ENCODE measurements at places on chromosomes 5 and 9.
A peak's percentile ranks its signal among the peaks of the same experiment; 100 is the strongest.

GRCh38 chr9:117672369-117672768 is 31.8 kb upstream of the TLR4 start:
- DNase-seq = no peak

DNA sequence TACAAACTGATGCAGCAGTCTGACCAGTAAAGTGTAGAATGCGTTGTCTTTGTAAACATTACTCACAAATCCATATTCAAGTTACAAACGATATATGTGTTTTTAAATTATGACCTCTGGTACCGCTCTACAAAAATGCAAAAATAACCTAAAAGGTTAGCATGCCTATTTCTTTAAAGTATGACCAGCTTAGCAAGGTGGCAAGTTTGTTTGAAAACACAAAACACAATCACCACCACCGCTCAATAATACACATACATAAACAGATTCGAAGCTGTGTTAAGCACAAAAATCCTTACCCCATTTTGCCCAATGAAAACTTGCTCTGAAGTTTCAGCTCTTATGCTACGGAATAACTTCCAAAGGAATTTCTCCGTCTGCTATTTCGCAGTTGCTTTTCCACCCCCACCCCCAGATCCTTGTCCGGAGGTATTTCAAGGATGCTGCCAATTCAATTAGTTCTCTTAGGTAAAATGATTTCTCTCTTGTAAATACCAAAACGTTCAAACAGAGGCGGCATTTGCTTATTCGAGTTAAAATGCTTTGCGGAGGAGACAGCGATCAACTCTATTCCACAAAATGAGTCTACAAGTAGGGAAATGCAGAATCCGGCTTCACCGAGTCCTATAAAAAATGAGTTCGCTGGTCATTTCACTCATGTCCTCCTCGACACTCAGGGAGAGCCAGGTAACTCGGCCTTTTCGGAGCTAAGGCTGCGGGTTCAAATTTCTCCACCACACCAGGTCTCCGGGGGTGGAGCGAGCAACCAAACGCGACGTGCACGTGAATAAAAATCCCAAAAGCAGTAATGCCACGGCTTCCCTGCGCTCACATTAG is 1.2 kb downstream of the HOMER1 start:
- DNase-seq = no peak

DNA sequence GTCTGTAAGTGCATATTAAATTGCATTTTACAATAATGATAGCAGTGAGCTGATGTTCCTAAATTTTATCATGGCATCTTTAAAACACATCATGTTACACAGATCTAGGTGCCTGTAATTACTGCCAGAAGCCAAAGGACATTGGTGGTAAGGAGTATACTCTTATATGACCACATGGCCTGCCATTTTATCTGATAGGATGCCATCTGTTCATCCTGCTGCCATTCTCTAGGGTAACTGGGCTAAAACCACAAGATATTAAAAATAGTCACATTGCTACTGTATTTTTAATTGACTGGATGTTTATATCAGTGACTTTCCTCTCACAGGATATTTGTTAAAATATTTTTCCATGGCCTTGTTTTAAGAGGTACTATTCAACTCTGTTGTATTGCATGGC is 53.1 kb downstream of the HCN1 start:
- DNase-seq = no peak

DNA sequence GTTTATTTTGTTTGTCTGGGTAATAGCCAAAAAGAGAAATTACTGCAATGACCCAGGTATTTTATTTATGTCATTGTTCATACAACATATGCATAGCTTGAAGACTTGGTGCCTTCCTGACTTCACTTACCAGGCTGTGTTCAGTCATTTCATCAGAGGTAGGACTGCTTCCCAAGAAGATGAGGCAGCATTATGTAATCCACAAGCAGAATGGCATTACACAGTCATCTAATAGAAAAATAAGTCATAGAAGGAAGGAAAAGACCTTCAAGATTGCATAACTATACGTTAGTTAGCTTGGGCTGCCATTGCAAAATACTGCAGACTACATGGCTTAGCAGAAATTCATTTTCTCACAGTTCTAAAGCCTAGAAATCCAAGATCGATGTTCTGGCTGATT is 167.5 kb downstream of the NMUR2 start:
- DNase-seq = no peak

- DNase-seq = no peak
Observed at GRCh38 chr5:113331209-113331551, 103.6 kb downstream of the TSSK1B start.

GRCh38 chr5:6961837-6962635 is 248.8 kb downstream of the TENT4A start:
- no peak for DNase-seq

- peak; percentile 95 for DNase-seq
Observed at GRCh38 chr5:56123531-56124243, 109.4 kb downstream of the ANKRD55 start.

DNA sequence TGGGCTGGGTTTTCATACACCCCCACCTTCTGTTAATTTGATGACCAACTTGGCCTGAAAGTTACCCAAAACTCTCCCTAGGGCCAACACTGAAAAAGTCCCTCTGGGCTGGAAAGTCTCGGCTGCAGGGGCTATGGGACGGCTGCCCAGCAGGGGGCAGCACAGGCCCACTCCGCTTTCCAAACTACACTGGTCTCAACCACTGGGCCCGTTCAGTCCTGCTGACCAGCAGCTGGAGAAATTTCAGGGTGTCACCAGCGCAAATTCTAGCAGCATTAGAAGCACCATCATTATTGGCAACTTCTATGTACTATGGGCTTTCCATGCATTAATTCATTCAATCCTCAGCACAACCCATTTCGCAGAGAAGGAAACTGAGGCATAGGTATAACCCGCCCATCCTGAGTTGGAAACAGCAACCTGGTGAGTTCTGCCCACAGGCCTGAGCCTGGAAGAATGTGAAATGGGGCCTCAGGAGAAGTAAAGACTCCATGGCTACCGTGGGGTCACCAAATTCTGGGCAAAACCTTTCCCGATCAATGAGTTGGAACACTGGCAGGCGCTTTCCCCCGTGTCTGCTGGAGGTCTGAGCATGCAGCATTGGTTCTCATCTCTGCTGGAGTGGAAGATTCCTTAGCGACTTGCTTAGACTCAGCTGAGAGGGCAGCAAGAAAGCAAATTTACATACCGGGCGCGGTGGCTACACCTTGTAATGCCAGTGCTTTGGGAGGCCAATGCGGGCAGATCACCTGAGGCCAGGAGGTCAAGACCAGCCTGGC is 9.7 kb downstream of the ORM2 start:
- DNase-seq = no peak

GRCh38 chr5:73774924-73775323 is 148.9 kb downstream of the ARHGEF28 start:
- no peak for DNase-seq

DNA sequence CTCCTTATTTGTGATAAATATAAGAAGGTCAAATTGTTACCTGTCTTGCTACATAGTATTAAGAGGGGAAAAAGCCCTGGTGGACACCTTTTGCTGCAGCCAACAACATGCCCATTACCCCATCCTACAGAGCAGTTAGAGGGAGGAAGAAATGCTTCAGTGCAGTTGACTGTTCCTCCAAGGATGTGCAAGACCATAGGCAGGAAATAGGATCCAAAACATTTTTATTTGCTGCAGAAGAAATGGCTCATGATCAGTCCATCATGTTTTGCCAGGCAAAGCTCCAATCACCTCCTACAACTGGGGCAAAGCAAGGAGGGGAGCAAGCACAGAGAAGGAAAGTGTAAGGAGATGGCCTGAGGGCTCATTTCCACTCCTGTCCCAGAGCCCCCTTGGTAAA is 399.1 kb upstream of the PIK3R1 start:
- DNase-seq = no peak

GRCh38 chr5:134403951-134404350 is 7.7 kb downstream of the CDKN2AIPNL start:
- DNase-seq = no peak

DNA sequence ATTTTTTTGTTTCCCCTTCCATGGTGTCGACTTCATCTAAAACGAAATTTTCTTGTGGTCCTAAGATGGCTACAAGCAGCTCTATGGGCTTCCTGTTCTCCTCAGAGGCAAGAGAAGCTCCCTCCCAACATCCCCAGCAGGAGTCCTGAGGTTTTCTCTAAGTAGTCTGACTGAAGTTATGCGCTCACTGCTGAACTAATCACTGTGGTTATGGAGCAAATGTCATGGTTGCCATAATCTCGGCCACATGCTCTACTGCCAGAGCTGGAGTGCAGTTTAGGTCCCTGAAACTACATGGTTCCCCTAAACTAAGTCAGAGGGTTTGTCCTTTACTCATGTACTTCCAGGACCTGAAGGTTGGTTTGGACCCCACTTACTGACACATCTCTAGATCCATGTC is 68.0 kb upstream of the MAMDC2 start:
- DNase-seq = no peak

- DNase-seq = no peak
Observed at GRCh38 chr5:42927730-42928129, 112.4 kb downstream of the ANXA2R start.

DNA sequence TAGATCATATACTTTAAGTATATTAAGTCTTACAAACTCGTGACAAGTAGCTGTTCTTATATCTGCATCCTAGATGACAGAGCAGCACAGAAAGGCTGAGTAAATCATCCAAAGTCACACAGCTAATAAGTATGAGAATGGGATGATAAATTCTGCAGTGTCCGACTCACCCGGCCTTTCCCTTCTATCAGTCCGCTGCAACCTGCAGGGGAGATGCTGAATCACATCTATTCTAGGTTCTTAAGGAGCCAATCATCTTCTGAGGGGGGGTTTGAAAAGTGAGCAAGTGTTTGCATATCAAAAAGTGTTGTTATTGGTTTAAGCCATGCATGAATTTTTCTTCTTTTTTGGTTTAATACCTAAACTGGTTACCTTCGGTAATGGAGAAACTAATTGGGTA is 38.9 kb downstream of the ADAMTS16 start:
- DNase-seq = no peak

DNA sequence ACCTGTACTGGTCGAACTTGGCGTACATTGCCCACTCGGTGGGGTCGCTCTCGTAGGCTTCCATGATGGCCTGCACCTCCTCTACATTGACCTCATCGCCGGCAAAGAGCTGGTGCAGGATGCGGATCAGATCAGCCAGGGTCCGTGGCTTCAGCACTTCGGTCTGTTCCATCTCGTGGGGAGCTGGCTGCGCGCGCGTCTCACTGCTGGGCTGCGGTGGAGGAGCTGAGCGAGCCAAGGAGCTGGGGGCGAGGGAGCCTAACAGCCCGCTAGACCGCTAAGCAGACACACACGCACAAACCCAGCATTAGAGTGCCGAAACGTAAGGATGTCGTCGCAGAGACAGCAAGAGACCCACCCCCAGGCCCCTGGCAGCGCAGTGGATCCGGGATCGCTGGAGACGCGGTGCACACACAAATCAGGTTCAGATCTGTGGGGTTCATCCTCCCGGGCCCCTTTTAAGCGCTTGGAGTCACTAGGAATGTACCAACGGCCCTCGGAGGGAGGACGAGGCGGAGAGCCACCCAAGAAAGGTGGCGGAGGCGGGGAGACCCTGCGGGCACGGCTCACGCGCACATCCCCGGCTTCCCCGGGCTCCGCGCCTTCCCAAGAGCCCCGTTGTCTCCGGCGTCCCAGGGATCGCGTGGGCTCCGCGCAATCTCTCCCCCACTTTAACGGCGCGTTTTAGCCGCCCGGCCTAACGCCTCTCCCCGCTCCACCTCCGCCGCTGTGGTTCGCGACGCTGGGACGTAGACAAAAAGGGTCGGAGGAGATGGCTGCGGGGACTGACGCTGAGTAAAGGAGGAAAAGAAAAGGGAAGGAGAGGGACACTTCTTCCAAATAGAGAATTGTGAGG is at the start of gene CDO1:
Gene CDO1 (minus strand): TSS at position 434 of the 856 bp plus-strand sequence. CDS start 262 bp downstream, at position 172.
- DNase-seq = no peak

DNA sequence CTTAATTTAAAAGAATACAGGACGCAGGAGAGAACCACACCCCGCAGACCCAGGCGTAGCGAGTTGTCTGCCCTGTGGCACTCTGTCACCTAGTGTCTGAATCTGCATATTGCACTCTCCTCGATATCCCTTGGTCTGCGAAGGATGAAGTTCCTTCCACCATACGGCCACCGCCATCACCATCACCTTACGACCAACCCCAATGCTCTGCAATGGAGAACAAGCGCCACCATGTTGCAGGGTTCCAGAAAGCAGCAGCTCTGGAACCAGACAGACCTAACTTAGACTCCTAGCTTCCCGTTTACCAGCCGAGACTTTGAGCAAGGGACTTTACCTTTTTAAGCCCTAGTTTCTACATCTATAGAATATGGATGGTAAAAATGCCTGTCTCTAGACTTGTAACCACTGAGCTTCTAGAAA is 77.4 kb upstream of the DMRT1 start:
- no peak for DNase-seq

DNA sequence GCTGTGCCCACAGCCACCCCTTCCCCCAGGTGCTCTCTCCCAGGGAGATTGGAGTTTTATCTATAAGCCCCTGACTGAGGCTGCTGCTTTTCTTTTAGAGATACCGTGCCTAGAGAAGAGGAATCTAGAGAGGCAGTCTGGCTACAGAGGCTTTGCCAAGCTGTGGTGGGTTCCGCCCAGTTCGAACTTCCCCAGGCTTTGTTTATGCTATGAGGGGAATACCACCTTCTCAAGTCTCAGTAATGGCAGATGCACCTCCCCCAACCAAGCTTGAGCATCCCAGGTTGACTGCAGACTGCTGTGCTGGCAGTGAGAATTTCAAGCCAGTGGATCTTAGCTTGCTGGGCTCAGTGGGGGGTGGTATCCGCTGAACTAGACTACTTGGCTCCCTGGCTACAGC is 157.4 kb downstream of the CAAP1 start:
- no peak for DNase-seq

DNA sequence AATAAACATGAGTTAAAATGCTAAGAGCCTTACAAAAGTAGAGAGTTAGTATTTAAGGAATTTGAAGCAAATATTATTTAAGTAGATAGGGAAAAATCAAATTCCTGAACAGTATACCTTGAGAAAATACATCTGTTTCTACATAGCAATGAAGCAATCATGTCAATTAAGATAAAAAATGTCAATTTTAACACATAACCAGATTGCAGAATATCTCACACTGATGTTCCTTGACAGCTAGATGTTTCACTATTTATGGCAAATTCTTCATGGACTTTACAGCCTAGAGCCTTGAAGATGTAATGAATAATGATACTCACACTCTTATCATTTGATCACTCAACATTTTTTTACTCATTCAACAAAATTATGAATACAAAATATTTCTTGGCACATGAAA is 708.2 kb upstream of the PTPRD start:
- DNase-seq = no peak

DNA sequence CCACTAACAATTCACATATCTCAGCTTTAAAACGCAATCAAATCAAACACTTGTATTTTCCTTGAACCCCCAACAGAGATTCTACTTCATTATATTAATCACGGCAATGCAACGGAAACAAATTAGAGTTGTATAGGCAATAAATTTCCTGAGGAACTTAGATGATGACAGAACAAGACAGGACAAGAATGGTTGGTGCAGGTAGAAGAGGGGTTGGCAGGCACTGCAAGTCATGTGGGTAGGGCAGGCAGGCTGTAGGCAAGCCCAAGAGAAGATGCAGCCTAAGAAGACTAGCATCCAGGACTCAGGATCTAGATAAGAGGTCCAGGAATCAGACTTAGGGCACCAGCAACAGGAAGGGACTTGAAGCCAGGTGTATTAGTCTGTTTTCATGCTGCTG is 16.6 kb upstream of the FEM1C start:
- no peak for DNase-seq

- DNase-seq = peak; percentile 5
Observed at GRCh38 chr5:59423021-59423420, 470.5 kb downstream of the PDE4D start.
